Lower lobe of right lung (tissue), 2 donors: ENCODE measurements at places on chromosomes 2 and 18. TPM values are rescaled to one million over a fixed set of nuclear protein-coding genes. Genes with fewer than 3 reads are reported as not detected.

DNA sequence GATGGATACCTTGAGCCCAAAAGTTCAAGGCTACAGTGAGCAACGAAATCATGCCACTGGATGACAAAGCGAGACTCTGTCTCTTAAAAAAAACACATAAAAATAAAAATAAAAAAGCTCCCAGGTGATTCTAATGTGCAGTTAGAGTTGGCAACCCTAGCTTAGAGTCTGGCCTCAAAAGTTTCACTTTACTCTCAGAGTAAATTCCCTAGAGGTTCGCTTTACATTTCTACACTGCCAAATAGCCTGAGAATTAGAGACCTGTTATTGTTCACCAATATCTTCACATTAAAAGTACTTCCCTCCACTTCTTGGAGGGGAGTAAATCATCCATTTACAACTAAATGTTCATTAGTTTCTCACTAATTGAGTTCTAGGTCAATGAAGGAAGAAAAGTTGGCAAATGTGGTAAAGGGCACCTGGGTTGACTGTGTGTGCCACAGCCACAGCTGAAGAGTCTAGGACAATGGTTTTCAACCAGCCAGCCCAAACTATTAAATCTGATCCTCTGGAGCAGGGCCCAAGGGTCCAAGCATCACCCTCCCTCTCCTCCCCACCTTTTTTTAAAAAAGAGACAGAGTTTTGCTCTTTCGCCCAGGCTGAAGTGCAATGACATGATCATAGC lies 15.2 kb upstream of the TMEM37 start:
- DNase-seq, result no peak

- no peak for DNase-seq
Observed at GRCh38 chr2:166068981-166069380, 58.8 kb downstream of the SCN1A start.

DNA sequence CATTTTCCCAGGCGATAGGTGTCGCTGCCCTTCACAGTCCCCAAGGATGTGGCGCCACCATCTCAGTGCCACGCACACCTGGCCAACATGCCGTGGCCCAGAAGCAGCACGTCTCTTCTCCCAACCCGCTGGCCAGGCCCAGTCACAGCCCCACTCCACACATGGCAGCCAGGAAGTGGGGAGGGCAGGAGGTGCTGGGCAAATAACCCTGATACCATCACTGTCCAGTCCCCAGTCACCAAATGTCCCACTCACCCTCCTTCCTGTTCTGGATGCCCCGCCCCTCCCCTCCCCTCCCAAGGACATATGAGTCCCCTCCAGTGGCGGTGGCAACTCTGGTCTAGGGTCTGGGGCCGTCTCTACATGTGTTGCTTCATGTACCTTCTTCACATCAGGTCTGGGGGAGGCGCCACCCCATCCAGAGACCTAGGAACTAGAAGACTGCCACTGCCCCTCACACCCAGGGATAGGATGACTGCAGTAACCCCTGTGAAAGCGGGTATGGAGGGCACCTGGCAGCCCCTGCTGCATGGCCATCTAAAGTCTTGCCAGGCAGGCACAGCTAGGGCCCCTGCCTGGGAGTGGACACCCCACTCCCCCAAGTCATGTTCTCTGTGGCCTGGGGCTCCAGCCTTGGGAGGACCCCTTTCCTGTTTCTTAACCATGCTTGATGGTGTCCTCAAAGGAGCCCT lies 7.3 kb upstream of the CAPN10 start:
- no peak for DNase-seq

GRCh38 chr2:43467891-43468290 lies 127.9 kb downstream of the THADA start:
- DNase-seq, result no peak

Gene SERPINB4
- not detected for total RNA-seq

Gene RUFY4
- not detected for total RNA-seq
